CD4-positive, alpha-beta T cell treated with Interleukin-6 for 4 hours (primary cell): ENCODE measurements at places on chromosomes 3 and 15.

- DNase-seq = no peak
Observed at GRCh38 chr3:126515066-126515706, 2.4 kb downstream of the UROC1 start.

- DNase-seq = no peak
Observed at GRCh38 chr15:53033709-53034108, 243.6 kb upstream of the ONECUT1 start.

DNA sequence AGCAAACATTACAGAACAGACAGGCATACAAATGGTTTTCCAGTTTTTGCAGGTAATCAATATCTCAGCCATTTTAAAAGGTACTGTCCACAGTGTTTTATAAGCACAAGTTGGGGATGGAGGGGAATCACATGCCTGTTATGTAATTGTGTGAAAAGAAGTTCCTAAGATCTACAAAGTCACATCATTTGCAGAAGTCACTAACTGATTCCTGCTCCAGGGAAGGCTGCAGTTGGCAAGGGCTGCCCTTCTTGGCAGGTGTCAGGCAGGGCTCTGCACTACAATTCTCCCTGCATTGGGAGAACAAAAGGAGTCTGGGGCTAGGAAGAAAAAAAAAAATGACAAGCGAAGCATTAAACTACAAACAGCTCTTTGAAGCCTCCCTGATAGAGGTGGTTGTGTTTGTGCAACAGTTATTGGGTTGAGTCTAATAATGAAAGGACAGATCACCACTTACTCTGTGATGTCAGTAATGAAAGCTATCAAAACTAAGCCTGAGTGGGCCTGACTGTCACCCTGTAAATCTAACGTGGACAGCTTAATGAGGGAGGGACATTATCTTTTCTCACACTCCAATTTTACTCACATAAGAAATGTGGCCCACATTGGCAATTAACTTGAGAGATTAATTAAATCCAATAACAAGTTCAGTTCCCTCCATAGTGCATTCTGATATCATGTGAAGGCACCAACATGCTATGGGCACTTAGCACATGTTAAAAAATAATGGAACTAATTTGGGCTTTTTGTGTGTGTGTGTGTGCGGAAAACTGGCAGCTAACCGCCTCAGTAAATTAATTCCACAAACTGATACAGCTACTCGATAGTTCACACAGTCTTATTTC, 242.9 kb downstream of the FHIT start:
- DNase-seq = no peak

GRCh38 chr3:16794257-16794656, 90.5 kb upstream of the PLCL2 start:
- DNase-seq = no peak

GRCh38 chr15:60551147-60551780, 72.3 kb upstream of the ICE2 start:
- DNase-seq = peak; percentile 39

DNA sequence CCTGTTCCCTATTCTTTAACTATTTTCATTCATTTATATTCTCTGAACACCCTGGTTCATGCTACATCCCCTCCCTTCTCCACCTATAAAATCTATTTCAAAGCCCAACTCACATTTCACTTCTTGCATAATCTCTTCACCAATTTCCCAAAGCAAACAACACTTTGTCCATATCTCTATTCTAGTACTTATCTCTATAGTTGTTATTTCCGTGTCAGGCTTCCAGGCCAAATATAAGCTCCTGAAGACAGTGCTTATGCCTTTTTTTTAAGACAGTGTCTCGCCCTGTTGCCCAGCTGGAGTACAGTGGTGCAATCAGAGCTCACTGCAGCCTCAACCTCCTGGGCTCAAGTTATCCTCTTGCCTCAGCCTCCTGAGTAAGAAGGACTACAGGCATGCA, 43.6 kb downstream of the DNAH12 start:
- no peak for DNase-seq

- DNase-seq = no peak
Observed at GRCh38 chr3:24400450-24400849, 94.2 kb downstream of the THRB start.

DNA sequence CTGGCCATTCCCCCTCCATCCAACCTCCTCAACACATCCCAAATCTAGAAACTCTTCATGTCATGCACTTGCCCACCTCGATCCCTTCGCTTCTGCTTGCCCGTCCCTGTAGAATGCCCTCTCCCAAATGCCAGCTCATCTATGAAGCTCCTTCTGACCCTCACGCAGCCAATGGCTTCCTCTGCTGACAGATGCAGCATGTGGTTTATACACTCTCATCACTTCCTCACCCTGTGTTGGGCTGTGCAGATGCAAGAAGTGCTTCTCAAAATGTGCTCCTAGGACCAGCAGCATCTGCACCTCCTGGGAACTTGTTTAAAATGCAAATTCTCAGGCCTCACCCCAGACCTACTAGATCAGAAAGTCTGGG, 51.7 kb downstream of the SEMA5B start:
- no peak for DNase-seq

GRCh38 chr3:15638193-15638890, 36.8 kb downstream of the BTD start:
- no peak for DNase-seq

DNA sequence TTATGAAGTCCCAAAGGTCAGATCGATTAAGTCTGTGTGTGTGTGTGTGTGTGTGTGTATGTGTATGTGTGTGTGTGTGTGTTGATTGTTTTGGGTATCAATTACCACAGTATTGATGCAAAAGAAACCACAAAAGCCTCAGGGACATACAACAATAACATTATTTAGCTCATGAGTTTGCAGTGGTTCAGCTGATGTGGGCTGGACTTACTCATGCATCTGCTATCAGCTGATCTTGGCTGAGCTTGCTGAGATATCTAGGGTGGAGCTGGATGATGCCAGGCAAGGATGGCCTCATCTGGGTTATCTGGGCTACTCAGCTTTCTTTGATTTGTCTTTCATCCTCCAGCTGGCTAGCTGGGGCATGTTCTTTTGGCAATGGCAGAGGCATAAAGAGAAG, 82.4 kb upstream of the PRR23C start:
- no peak for DNase-seq

DNA sequence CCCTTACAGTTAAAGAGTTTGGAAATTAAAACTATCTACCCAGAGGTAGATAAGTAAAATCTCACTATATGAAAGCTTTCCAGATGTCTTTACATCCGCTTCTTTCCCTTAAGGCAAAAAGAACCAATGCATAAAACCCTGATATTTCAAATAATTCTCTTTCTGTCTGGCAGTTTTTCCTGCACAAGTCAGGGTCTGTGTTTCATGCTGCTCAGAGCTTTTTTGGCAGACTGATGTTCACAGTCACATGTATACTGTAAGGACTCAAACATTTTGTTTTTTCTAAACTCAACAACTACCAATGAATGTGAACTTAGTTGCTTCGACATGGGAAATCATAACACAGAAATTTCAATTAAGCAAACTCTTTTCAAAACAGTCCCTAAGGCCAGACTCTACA, 988.4 kb downstream of the EPHA3 start:
- DNase-seq = no peak

DNA sequence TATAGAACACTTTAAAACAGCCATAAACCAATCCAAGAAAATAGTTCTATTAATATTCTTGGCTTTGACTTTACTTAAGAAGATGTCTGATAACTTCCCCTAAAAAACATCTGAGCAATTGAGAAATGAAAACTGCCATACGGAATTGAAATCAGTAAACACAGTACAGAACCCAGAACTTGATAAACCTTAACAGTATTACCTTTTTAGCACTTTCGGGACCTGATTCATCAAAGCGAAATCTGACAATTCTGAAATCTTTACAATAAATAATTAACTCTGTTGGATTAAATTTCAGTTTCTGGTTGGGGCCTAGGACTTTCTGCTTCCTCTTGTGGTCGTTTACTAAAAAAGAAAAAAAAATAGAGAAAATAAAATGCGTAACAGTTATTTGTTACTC, 17.3 kb downstream of the MTMR10 start:
- no peak for DNase-seq

GRCh38 chr3:12222775-12223485, 64.2 kb upstream of the TIMP4 start:
- DNase-seq = no peak

- peak; percentile 61 for DNase-seq
Observed at GRCh38 chr15:70480196-70480856, 283.0 kb downstream of the UACA start.

DNA sequence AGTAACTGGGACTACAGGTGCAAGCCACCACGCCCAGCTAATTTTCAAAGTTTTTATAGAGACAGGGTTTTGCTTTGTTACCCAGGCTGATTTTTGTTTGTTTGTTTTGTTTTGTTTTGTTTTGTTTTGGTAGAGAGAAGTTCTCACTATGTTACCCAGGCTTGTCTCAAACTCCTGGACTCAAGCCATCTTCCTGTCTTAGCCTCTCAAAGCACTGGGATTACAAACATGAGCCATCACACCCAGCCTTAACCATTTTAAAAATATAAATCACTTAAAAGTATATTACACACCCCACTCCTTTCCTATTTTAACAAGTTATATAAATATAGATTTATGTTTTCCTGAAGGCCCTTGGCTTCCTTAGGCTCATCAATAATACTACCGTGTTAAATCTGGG, 6.5 kb upstream of the DYNC1LI1 start:
- no peak for DNase-seq
